ENCODE measurements at places on chromosomes 6 and 20.

DNA sequence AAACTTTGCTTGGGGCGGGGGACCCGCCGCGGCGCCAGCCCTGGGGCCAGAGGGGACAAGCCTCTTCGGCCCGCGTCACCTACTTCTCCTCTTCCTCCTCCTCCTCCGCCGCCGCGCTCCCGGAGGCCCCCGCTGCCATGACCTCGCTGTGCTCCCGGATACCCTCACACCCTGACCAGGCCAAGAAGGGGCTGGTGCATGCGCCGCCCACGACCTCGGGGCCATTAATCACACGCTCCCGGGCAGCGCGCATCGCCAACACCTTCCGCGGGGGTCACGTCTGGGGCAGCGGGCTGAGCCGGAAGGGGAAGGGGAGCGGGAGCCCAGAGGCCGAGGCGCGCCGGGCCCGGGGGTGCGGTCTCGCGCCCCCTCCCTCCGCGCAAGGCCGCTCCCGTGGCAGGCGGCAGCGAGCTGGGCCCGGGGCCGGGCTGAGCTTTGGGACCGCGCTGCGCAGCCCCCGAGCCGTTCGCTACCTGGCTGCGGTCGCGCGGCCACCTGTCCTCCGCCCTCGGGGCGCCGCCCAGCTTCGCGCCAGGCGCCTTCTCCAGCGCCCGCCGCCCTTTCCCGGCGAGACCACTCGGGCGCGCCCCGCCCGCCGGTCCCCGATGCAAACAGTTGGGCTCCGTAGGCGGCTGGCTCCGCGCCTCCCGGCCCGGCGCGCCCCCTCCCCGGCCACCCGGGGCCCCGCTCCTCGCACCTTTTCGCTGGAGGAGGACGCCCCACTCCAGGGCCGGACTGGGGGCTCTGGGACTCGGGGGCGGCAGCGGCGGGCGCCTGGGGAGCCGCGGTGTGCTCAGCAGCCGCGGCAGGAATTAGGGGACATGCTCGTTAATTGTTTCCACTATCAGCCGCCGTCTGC is 575 bp upstream of the CNR1 start:
- peak; percentile 57 for DNase-seq

DNA sequence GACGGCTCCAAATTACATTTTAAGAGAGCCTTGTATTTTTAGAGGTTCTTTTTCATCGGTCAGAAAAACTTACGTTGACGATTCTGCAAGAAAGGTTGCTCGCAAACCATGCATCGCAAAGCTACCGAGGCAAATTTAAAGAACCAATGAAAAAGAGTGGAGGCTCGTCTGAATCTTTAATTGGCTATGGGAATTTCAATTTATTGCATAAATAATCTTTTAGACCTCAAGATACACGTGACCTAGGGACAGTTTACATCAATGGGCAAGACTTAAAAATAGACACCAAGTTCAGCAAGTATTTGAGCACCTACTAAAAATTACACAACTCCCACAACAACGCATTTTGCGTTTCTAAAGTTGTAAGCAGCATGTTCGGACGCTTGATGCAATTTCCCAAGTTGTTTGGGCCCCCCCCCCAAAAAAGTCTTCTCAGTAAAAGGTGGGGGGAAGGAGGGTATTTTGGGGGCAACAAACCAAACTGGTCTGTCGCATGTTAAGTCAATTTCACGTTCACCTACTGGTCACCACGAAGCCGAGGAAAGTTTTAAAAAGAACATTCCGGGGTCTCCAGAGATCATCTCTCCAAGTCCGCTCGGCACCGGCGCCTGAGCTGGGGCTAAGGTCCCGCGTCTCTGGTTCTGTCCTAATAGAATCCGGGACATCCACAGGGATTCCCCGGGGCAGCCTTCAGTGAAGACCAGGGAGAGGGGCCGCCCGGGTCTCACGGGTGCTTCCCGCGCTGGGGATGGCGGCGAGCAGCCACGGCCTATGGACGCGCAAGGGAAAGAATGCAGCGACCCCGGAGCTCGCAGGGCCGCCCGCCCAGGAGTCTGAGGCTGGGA is 851 bp downstream of the SNX5 start:
- no peak for DNase-seq

DNA sequence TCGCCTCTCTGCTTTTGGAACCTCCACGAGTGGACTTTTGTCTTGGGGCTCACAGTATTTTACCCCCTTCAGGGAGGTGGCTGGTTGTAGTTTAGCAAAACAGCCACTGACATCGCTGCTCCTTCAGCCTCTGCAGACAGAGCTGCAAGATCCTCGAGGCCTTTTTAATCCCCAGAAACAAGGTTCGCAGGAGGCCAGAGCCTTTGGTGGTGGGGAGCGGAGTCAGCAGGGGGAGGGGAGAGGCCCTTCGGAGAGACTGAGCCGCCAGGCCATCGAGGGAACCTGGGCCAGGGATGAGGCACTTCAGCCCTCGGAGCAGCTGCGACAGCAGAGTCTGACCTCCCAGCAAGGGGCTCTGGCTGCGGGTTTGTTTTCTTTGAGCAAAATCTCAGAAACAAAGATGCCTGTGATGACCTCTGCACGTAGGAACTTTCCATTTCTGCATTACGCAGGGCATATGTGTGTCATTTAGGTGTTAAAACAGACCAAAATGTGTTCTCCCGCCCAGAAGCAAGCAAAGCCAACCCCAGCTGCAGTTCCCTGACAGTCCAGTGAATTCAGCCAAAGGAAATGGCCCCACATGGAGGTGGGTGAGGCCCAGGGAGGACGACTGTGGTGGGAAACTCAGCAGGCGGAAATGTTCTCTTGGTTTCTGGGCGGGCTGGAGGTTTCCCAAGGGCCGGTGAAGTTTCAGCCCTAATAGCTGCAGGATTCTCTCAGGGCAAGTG is 171.2 kb upstream of the SULF2 start:
- no peak for DNase-seq

- no peak for DNase-seq
Observed at GRCh38 chr20:62898970-62899632, 27.2 kb downstream of the DIDO1 start.

DNA sequence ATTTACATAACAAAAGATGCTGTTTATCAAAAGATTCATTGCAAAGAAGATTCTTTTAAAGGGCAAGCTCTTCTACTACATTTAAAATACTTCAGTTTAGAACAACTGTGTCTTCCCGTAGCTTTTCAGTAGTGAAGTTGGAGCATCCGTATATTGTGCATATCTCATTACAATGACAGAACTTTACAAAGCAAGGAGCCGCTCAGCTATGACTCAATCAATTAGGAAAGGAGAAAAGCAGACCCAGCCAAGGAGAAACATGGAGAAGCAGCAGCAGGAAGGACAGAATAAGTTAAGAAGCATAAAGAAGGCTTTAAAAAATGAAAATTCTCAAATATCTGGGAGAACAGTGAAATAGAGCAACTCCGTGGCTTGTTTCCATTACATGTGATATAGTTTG is 132.6 kb upstream of the SMLR1 start:
- DNase-seq = no peak

DNA sequence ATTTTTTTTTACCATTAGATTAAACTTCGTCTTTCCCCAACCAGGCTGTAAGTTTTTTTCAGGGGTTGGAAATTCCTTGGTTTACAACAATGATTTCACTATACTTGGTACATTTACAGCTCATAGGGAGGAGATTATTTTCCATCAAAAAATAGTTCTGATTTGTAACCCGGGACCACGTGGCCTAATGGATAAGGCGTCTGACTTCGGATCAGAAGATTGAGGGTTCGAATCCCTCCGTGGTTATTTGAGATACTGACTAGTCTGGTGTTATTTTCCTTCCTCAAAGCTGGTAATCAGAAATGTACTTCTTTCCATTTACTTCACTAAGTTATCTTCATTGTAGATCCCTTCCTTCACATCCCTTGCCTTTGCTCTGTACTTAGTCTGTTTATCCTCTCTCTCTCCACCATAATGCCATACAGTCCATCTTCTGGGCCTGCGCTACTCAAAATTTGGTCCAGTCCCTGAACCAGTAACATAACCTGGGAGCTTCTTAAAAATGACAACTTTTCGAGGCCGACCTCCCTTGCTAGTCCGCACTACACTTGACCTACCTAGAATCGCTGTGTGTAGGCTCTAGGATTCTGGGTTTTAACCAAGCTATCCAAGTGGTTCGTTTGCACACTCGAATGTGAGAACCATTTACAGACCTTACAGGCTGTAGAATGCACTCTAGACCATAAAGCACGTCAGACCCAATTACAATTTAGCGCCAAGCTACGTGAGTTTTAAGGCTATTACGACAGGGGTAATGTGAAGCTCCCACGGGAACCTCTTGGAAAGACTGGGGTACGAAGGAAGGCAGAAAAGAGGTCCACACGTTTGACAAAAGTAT is 42.1 kb upstream of the BTN3A2 start:
- no peak for DNase-seq

GRCh38 chr6:20266851-20267608 is 54.8 kb upstream of the MBOAT1 start:
- DNase-seq = no peak

DNA sequence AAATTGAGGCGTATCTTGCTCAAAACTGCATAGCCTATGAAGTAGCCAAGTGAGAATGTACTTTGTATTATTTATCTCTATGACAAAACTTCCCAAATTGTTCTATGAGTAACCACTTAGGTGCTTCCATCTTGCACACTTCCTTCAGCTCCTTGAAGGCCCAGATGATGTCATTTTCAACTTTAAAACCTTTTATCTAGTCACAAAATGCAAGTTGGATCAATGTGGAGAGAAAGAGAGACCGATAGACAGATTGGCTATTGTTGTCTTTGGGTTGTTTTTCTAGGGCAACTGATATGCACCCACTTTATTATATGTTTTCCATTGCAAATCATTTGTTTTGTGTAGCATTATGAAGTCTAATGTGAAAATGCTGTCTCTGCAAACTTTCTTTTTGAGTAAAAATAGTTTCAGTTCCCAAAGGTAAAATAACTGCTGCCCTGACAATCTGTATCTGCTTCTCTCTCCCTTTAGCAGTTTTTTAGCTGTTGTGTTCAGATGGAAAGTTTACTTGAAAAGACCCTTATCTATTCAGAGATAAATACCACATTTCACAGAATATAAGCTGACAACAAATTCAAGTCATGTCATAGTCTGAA is 73.7 kb upstream of the CITED2 start:
- DNase-seq = no peak

DNA sequence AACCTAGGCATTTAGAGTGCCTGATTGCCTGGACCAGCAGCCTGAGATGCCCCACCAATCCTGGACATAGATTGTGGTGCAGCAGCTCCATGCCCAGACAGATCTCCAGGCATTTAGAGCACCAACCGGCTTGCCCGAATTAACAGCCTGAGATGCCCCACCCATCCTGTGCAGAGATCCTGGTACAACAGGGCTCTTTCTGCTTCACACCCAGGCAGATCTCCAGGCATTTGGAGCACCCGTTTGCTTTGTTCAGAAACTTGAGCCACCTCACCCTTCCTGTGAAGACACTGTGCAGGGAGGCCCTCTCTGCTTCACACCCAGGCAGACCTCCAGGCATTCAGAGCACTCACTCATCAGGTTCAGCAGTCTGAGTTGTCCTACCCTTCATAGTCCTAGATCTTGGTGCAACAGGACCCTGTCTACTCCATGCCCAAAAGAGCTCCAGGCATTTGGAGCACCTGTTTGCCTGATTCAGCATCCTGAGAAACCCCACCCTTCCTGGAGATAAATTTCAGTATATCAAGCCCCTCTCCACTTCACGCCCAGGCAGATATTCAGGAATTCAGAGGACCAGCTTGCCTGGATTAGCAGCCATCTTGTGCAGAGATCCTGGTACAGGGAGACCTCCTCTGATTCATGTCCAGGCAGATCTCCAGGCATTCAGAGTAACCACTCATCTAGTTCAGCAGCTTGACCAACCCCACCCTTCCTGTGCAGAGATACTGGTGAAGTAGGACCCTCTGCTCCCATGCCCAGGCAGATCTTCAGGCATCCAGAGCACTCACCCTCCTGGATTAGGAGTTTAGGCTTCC is 189.2 kb upstream of the FERMT1 start:
- DNase-seq = no peak

DNA sequence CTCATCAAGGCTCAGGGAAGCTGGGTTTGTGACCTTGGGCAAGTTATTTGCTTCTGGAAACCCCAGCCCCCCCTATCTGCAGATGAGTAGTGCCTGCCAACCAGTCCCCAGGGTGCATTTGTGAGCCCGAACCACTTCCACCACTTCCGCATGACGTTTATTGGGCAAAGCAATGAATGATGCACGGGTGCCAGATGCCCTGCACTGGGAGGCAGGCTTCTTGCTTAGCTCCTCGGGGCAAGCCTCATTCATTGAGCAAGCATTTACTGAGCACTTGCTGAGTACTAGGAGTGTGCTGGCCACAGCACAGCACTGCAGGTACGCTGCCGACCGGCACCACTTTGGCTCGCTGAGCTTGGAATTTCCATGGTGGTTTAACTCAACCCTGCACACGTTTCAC is 60.2 kb downstream of the GNAS-AS1 start:
- no peak for DNase-seq

- DNase-seq = no peak
Observed at GRCh38 chr20:49890471-49891361, 24.6 kb downstream of the SPATA2 start.

- DNase-seq = no peak
Observed at GRCh38 chr6:49553384-49553783, 2.9 kb downstream of the C6orf141 start.

DNA sequence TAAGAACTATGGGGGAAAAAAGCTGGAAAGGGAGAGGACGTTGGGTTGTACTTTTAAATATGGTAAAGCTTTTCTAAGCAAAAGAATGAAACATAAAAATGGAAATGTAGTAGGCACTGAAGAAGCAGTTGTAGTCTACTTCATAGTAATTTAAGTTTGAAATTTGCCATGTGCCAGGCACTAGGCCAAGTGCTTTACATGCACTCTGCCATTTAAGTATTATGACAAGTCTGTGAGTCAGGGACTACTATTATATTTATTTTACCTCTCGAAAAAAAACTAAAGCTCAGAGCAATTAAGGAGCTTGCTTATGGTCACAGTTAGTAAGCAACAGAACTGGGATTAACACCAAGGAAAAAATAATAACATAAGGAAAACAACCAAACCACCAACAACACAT is 257.8 kb downstream of the GMDS start:
- no peak for DNase-seq

DNA sequence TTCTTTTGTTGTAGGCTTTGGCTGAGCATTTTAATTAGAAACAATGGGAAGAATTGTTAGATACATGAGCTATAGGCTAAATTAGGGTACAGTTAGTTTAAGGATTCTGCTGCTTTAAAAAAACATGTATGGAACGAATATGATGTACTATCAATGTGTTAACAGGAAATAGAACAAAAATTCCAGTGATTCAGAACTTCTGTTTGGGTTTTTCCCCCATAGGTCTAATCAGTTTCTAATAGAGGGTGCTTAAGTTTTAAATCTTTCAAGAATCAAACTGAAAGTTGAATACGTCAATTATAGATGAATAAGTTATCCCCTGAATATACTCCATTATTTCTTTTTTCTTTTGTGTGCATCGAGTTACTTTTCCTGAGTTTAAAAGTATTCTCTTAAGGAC is 1.9 kb downstream of the TAB2 start:
- DNase-seq = no peak

GRCh38 chr6:131914967-131915751 is 36.0 kb downstream of the CCN2 start:
- DNase-seq = no peak

- DNase-seq = no peak
Observed at GRCh38 chr6:152669895-152670294, 27.8 kb upstream of the MYCT1 start.

GRCh38 chr20:31538326-31538725 is 24.1 kb downstream of the HM13 start:
- DNase-seq = no peak

- no peak for DNase-seq
Observed at GRCh38 chr20:25697132-25697446, 436 bp upstream of the ZNF337 start.
